ENCODE measurements at places on chromosomes 12 and 14.
A peak's percentile ranks its signal among the peaks of the same experiment; 100 is the strongest.

- no peak for DNase-seq
These were observed 284.3 kb downstream of the RAD51B start for GRCh38 chr14:68103853-68104252.

GRCh38 chr12:92828565-92828964 is 100.5 kb downstream of the EEA1 start:
- no peak for DNase-seq

DNA sequence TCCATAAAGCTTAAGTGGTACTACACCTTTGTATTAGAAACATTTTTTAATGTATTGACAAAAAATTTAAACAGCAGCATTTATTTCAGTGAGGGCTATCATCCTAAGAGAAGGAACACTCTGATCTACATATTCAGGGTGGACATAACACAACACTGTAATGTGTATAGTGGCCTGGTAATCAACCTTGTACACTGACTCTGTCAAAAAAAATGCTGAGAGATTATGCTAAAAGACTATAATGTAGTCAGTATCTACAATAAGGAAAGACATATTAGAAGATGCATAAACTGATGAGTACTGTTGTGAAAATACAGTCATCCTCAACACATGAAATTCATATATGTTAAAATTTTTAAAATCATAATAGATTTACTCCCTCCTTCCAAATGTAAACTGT is 68.2 kb downstream of the C2CD5 start:
- no peak for DNase-seq

- peak; percentile 93 for DNase-seq
These were observed 113.7 kb upstream of the NCOR2 start for GRCh38 chr12:124680863-124681778.

GRCh38 chr14:61254808-61255526 is 26.2 kb downstream of the TMEM30B start:
- DNase-seq: no peak

DNA sequence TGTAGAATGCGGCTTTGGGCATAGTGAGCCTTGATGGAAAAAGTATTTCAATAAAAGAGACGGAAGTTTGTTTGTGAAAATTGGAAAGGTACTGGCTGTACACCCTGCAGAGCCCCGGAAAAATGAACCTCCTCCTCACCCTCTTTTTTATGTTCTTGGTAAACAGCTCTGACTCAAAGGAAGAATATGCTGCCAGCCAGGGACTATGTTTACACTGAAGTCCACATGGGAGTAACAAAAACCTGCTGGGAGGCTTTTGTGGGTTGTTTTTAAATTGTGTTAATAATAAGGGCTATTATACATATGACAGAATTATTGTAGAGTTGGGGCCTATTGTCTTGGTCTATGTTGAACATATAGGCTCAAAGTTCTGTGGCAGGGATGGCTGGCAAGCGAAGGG is 70.7 kb downstream of the TTC8 start:
- peak; percentile 9 for DNase-seq

DNA sequence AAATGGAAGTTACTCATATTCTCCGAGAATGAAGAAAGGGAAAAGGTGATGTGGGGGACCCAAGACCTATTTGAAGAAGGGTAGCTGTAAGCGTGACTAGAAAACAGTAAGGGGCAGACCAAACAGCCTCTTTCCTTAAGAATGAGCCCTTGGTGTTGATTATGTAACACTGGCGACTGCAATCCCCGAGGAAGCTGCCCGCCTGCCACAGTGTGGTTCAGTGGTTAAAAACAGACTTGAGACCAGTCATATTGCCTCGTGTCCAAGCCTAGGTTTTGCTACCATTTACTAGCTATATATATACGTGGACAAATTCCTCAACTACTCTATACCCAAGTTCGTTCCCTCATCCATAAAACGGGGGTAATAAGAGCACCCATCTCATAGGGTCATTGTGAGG is 49.1 kb downstream of the SSPN start:
- no peak for DNase-seq

DNA sequence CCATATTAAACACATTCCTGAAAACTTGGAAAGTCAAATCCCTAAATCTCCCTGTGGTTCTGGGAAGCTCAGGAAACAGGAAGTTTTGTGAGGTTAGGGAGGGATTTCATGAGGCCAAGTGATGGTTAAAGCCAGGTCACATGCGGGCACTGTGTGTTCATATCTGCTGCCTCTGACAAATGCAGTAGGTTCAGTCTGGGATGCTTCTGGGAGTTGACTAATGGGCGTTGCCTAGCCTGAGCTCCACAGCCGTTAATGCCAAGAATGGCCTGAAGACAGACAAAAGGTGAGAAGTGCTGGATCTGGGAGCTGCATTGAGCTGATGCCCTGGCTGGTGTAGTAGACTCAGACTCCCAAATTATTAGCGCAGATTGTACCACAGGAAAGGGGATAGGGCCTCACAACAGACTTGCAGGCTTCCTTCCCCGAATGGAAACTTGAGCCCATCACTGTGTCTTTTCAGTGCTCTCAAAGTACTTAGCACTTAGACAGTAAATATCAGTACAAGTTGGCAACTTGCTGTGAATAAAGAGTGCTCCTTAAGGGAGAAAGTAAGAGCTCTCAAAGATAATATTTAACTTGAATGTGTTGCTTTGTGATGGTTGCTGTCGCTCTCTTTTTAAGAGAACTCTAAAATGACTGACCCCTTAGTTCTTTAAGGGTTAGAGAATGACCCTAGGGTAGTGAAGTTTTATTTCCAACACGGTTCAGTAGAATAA is 17.3 kb downstream of the GSG1 start:
- no peak for DNase-seq

DNA sequence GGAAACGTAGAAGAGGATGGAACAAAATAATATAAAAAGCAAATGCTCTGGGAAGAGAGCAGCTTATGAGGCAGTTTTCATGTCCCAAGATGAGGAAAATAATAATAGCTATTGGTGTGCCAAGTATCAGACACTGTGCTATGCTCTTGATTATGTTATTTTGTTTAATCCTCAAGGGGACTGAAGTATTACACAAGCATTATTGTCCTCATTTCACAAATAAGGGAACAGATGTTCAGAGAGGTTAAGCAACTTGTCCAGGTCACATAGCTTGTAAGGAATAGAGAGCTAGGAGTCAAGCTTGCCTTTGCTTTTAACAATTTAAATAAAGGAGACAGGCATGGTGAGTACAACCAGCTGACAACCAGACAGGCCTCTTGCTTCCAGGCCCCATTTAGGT is 26.9 kb upstream of the LTBP2 start:
- DNase-seq: no peak

DNA sequence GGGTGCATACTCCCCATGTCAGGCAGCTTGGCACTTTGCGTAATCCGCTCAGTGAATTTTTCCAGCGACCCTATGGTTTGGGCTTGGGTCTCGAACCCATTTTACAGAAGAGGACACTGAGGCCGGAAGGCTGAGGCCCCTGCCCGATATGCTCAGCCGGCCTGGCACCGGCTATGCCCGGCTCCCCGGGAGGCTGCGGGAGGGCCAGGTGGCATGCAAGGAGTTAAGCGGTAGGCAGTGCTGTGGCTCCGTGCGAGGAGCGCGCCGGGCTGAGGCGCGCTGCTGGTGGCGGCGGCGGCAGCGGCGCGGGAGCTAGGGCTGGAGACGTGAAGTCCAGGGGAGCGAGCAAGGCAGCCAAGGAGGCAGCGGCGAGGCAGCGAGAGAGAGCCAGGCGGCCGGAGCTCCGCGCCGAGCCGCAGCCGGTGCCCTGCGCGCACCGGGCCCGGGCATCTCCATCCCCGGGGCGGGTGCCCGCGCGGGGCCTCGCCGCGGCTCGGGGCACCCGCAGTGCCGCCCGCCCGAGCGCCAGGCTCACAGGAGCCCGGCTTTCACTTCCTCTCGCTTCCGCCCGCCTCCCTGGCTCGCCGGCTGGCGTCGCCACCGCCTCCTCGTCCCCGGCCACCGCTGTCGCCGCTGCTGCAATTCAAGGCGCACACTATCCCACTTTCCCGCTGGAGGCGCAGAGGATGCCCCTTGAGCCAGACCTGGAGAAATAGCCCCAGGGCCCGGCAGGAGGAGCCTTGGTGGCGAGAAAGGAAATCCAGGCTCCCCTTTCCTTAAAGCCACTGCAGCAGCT is at the start of gene WSCD2:
Gene WSCD2 (plus strand): TSS at position 272 of the 796 bp plus-strand sequence. CDS start 66,545 bp downstream, outside the sequence.
- peak; percentile 1 for DNase-seq

DNA sequence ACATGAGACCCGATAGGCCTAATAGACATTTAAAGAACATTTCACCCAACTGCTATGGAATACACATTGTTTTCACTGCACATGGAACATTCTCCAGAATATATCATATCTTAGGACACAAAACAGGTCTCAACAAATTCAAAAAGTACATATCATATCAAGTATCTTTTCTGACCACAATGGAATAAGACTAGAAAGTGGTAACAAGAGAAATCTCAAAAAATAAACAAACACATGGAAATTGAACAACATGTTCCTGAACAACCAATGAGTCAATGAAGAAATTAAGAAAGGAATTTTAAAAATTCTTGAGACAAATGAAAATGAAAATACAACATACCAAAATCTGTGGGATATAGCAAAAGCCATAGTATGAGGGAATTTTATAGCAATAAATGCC is 208.1 kb downstream of the PTPRO start:
- no peak for DNase-seq

GRCh38 chr12:11026118-11026517 is 3.7 kb upstream of the TAS2R19 start:
- no peak for DNase-seq

DNA sequence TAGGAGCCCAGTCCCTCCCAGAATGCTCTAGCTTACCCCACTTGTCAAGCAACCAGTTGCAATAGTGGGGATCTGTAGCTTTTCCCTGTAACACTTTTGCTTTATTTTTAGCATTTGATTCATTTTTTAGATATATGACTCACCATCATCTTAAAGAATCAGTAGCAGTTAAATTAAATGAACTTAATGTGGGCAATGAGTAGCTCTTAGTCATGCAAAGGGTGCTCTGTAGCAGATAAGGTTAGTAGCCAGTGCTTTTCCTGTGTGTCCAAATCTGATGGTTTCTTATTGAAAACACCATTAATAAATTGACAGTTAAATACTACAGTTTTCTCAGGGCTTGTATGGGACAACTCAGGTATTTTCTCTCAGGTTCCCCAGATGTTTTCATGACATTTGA is 311.8 kb downstream of the RERGL start:
- no peak for DNase-seq

DNA sequence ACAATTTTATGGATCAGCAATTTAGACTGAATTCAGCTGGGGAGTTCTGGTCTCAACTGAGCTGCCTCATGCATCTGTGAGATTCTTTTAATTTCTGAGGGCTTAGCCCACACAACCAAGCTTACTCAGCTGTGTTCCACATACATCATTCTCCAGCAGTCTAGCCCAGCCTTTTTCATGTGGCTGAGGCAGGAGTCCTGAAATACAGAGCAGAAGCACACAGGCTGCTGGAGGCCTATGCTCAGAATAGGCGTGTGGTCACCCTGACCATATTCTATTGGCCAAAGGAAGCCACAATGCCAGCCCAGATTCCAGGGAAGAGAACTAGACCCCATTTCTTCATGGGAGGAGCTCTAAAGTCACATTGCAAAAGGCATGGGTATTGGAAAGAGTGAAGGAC is 72.3 kb upstream of the DHRS4 start:
- DNase-seq: peak; percentile 59

- DNase-seq: peak; percentile 12
These were observed 223.4 kb upstream of the AMIGO2 start for GRCh38 chr12:47303207-47303606.

DNA sequence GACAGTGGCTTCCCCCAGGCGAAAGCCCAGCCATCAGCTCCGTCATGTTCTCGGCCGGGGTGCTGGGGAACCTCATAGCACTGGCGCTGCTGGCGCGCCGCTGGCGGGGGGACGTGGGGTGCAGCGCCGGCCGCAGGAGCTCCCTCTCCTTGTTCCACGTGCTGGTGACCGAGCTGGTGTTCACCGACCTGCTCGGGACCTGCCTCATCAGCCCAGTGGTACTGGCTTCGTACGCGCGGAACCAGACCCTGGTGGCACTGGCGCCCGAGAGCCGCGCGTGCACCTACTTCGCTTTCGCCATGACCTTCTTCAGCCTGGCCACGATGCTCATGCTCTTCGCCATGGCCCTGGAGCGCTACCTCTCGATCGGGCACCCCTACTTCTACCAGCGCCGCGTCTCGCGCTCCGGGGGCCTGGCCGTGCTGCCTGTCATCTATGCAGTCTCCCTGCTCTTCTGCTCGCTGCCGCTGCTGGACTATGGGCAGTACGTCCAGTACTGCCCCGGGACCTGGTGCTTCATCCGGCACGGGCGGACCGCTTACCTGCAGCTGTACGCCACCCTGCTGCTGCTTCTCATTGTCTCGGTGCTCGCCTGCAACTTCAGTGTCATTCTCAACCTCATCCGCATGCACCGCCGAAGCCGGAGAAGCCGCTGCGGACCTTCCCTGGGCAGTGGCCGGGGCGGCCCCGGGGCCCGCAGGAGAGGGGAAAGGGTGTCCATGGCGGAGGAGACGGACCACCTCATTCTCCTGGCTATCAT is 663 bp downstream of the PTGER2 start:
- DNase-seq: no peak

- DNase-seq: no peak
These were observed 880.1 kb upstream of the FBXO33 start for GRCh38 chr14:40312296-40312695.

GRCh38 chr12:46209914-46210872 is 58.6 kb downstream of the SLC38A1 start:
- peak; percentile 46 for DNase-seq

DNA sequence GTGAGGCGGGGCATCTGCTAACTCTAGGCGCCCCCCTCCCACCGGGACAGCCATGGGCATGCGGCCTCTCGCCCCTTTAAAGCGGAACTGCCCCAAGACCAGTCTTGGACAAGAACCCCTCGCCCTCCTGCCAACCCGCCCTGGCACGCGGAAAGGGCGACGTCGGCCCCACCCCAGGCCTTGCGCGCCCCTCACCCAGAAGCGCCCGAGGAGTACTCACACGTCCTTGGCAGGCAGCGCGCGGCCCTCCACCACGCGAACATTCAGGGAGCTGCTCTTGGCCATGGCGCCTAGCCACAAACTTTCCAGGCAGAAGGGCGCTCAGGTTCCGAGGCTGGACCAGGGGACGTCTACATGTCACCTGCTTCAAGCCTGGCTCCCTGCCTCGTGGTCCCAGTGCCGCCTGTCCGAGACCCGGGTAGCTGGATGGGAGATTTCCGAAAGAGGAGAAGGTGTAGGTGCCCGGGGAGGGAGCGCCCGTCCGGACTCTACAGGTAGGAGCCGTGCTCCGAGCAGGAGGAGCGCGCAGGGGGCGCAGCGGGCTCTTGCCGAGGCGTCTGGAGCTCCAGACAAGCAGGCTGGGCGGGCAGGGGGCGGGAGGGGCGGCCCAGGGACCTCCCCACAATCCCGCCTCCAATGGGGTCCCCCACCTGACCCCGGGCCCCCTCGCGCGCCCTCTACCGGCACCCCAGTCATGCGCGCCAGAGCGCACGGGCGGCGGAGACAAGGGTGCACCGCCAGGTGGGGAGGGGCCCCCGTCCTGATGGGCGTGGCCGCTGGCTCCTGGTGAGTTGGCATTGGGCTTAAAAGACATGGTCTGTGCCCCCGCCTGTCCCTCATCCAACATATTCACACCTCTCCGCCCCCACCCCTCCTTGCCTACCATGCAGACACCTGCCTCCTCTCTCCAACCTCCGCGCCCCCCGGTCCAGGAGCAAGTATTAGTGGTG is at the start of gene RASAL1:
Gene RASAL1 (minus strand): TSS at position 584 of the 950 bp plus-strand sequence. CDS start 299 bp downstream, at position 285.
- DNase-seq: no peak

GRCh38 chr12:113874999-113875561 is 91.0 kb downstream of the RBM19 start:
- DNase-seq: no peak

All from fibroblast of upper back skin (primary cell).